ENCODE measurements at places on chromosomes 6 and 20.

DNA sequence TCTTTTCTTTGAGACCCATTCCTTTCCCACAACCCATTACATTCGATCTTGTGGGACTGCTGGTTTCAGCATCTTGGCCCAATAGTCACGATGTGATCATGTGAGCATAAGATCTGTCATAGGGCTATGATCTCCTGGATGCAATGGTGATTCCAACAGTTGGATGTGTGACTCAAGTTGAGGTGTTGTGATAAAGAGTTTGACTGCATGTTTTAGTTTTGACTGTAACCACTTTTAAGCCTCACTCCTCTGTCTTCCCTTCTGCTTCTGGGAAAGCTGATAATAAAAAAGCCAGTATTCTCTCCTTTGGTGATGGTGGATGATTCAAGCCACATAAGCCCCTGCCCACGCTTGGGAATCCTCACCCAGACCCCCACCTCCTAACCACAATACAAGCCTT is 117.0 kb upstream of the ASCC3 start:
- DNase-seq = no peak

GRCh38 chr6:21588481-21589351 is 4.8 kb upstream of the SOX4 start:
- DNase-seq = peak; percentile 45

- no peak for DNase-seq
Observed at GRCh38 chr6:143605906-143606521, 71.8 kb upstream of the PHACTR2 start.

DNA sequence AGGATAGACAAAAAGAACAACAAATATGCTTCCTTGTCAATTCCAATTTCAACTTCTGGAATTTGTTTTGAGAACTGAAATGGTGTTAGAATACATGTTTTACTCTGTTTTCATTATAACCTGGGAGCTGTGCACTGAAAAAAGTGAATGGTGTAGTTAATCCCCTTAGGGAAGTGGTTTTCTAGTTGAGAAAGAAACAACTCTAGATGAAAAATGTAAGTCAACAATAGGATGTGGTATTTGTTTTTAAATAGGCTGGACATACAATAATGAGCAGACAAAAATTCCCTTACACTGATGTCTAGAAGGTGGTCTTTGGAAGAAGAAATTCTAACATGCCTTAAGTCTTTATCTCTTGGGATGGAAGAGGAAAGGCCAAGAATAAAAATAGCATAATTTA is 59.9 kb upstream of the TINAG start:
- DNase-seq = no peak
